ENCODE measurements at places on chromosomes 2 and 18. TPM values are rescaled to one million over a fixed set of nuclear protein-coding genes. Genes with fewer than 3 reads are reported as not detected.

DNA sequence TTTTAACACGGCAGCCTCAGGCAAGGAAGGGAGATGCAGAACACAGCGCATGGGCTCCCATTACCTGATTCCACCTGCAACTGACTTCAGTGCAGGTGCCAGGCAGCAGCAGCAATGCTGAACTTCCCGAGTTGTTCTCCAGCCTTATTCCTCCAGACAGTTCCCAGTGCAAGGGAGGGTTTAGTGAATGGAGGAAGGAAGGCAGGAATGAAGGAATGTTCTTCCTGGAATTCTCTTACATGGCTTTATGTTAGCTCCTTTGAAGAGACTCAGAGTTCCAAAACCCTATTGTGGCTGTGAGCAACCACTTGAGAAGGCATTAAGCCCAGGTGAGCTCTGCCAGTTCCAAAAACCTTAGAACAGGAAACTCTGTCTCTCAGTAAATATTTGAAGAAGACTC is 45.5 kb downstream of the SERPINB7 start:
- DNase-seq: no peak

DNA sequence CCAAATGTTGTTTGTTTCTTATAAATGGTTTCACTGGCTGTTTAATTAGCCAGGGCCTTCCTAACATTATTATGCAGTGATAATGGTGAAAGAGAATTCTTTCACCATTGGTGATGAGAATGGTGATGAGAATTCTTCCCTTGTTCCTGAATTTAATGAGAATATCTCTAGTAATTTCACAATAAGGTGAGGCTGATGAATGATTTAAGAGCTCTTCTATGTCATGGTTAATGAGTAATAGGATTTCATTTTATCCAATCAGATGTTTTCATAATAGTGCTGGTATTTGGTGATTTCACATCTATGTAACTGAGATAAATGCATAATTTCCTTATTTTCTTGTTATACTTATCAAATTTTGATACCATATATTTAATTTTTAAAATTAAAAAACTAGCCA is 535.7 kb upstream of the ZEB2 start:
- no peak for DNase-seq

DNA sequence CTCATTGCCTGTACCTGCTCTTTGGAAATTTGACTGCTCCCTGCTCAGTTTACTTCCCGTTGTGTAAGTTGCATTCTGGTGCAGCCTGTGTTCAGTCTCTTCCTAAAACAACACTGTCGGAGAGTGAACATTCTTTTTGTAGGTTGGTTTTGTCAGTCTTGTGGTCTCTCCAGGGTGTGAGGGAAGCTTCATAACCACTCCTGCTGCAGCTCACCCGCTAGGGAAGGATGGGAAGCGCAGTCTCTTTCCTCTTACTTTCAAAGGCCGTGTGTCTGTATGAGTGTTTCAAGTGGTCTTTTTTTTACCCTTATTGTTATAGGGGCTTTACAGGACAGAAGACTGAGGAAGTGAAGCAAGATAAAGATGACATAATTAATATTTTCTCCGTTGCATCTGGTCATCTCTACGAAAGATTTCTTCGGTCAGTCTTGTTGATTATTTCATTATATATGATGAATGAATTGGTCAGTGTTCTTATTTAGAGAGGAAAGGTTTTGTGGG is 87.2 kb downstream of the UGGT1 start:
- DNase-seq: no peak

- no peak for DNase-seq
These were observed 15.7 kb downstream of the CCDC85A start for GRCh38 chr2:56199492-56199891.

DNA sequence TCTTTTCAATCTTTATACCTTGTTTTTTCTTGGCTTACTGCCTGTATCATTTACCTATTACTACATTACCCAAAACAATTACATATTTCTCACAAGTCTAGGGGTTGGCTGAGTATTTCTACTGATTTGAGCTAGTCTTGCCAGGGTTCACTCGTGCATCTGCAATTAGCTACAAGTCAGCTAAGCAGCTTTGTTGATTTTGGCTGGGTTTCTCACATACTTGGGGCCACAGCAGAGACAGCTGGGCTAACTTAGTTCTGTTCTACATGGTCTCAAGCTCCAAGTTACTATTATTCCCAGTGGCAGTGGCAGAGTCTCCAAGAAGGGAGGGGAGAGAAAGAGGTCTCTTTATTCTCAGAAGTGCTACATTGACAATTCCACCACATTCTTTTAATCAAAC is 54.7 kb upstream of the SP5 start:
- DNase-seq: no peak

- no peak for DNase-seq
These were observed 284.3 kb downstream of the GULP1 start for GRCh38 chr2:188576006-188576405.

DNA sequence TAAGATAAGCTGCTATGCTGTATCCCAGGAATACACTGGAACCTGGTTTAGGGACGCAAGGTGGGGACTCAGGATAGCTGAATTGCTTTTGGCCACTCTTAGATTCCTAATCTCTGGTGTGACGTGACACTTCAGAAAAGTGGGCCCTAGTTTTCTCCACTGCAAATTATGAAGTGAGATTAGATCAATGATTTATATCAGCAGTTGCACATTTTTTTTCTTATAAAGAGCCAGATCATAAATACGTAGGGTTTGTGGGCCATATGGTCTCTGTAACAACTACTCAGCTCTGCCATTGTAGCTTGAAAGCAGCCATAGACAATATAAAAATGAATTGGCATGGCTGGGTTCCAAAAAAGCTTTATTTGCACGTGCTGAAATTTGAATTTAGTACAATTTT is 85.4 kb upstream of the CPO start:
- DNase-seq: no peak

- DNase-seq: no peak
These were observed 1.4 kb upstream of the GAD1 start for GRCh38 chr2:170815311-170815710.

GRCh38 chr18:72086421-72086820 is 457.7 kb downstream of the CBLN2 start:
- DNase-seq: no peak

GRCh38 chr2:198374375-198375082 is 570.1 kb downstream of the PLCL1 start:
- no peak for DNase-seq

GRCh38 chr18:66571845-66572244 is 32.0 kb downstream of the CDH19 start:
- DNase-seq: no peak

- DNase-seq: no peak
These were observed 104.7 kb upstream of the SLC66A3 start for GRCh38 chr2:11050565-11050964.

DNA sequence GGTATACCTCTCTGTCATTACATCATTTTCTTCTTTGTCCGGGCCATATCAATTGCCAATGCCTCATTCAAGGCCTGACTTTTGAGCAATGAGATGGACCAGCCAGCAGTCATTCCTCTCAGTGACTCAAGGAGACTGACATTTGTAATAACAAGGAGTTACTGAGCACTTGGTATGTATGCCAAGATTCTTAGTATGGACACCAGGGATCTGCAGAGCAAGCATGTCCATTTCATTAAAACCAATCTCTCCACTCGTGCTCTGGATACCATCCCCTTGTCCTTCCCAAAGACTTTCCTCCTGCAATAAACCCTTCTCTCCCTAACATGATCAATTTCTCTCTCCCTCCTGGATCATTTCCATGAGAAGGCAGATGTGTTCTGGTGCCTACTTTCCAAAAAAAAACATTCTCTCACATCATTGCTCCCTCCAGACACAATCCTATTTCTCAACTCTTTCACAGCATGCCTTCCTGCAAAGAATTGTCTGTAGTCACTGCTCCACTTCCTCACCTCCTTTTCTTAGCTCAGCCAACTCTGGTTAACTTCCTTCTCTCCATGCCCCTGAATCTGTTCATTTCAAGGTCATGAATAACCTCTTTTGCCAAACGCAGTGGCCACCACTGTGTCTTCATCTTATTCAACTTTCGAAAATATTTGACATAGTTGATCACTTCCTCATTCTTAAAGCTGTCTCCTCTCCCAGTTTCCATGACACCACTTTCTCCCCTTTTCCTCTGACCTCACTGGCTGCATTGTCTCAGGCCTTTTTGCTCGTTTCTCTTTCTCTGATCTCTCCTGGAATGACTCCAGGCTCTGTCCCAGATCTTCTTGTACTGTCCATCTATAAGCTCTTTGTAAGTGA is 102.8 kb upstream of the CYP1B1 start:
- no peak for DNase-seq

GRCh38 chr18:6737833-6738232 is 8.3 kb downstream of the ARHGAP28 start:
- DNase-seq: no peak

- no peak for DNase-seq
These were observed 239.4 kb upstream of the TANK start for GRCh38 chr2:160920791-160921303.

DNA sequence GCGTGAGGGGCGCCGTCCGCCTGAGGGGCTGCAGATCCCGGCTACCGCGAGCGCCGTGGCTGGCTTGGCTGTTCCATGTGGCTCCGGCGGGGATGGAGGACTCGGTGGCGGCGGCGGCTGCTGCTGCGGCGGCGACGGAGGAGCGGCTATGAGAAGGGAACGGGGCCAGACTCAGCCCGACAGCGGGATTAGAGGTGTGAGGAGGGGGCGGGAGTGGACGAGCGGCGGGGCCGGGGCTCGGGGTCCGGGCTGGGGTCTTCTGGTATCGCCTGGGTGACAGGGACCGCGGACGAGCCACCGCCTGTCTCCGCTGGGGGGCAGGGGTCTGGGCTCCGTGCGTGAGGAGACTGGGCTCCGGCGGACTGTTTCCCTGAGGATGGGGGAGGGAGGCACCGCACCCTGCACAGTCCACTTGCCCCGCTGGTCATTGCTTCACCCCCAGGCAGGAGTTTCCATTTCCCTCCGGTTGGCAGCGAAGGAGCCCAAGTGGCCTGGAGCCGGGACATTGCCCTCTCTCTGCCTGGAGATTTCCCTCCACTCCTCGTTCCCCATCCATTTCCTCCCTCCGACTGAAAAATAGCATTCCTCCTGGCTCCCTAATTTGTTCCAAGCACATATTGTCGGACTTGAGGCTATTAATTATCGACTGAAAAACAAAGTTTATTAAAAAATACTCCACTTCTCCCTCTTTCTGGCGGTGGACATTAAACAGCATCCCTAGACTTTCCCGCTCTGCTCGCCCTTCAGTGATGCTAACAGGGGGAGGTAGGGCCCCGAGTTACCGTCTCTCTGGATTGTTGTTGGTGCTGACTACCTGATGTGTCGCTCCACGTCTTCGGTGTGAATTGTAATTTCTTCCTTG is 577 bp downstream of the EHBP1 start:
- DNase-seq: peak; percentile 90

- DNase-seq: no peak
These were observed 118.9 kb upstream of the POU3F3 start for GRCh38 chr2:104734937-104735586.

DNA sequence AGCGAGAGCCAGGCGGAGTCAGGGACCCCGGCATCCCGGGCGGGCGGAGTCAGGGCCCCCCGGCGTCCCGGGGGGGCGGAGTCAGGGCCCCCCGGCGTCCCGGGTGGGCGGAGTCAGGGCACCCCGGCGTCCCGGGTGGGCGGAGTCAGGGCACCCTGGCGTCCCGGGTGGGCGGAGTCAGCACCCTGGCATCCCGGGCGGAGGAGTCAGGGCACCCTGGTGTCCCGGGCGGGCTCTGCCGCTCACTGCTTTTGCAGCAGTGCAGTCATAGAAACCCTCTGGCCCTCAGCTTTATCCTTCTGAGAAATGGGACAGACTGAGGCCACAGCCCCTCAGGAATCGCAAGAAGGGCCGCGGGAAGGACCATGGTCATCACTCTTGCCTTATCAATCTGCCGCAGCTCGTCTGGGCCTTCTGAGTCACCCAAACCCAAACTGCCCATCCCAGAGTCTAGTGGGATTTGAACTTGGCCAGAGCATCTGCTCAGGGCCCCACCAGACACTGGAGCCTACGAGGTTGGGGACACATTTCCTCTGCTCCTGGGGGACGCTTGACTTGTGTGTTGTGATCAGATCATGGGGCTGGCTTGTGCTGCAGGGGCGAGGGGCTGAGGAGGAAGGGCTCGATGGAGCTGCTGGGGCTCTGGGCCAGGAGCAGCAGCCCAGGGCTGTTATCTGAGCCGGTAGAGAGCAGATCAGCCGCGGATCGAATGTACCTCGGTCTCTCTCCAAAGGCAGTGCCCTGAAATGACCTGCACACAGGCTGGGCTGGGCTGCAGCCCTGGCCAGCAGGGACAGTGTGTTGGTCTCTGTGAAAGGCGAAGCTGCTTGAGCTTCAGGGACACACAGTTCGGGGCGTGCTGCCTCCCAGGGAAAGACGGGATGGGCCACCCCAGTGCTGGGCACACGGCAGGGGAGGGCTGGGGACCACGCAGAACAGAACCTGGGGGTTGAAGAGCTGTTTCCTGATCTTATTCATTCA is 290.1 kb upstream of the HDAC4 start:
- no peak for DNase-seq

- no peak for DNase-seq
These were observed 364.3 kb downstream of the PLCL1 start for GRCh38 chr2:198168651-198169050.

The DES gene
- 7,652 TPM for total RNA-seq

The C18orf63 gene
- total RNA-seq: not detected

The CDH2 gene
- total RNA-seq: 12.0 TPM

The TMEM127 gene
- 49.2 TPM for total RNA-seq

The TMEM37 gene
- total RNA-seq: 8.0 TPM

The C2orf76 gene
- 12.1 TPM for total RNA-seq

Measured in posterior vena cava (tissue), 2 donors.